Inflammatory macrophage (primary cell): ENCODE measurements at places on chromosomes 2 and 18.

- DNase-seq: peak; percentile 45
These were observed 9.8 kb downstream of the WDR43 start for GRCh38 chr2:28904295-28904694.

GRCh38 chr2:172710584-172711047 is 25.0 kb upstream of the RAPGEF4 start:
- DNase-seq: peak; percentile 51

DNA sequence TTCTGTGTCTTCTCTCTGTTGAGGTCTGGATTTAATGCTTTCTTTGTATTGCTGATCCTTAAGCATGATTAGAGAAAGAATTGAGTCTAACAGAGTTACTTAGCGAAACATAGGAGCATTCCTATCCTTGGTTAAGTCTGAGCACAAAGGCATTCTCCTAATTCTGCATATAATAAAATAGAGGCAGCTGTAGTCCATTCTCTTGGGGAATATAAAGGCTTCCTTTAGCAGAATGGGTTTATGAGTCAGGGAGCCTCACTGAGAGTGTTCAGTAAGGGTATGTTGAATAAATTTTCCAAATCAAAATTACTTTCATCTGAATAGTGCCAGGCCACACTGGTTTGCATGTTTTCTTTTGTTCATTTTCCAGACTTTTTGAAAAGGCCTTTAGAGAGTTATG is 101.5 kb downstream of the GALNT1 start:
- no peak for DNase-seq

GRCh38 chr2:174461221-174461620 is 25.6 kb downstream of the GPR155 start:
- no peak for DNase-seq

DNA sequence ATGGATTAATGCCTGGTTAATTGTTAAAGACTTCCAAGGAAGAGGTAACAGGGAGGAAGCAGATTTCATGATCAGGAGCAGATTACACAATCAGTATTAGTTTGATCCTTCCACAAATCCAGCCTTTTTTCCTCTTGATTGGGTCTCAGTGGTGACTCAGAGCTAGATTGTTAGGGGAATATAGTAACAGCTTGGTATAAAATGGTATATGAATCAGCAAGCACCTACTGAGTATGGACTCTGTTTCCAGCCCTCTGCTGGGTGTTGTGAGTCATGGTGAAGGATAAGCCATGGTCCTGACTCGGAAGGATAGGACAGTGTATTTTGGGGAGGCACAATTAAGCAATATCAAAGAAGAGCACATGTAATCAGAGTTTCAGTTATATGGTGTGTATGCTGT is 272.4 kb upstream of the DPP10 start:
- no peak for DNase-seq

DNA sequence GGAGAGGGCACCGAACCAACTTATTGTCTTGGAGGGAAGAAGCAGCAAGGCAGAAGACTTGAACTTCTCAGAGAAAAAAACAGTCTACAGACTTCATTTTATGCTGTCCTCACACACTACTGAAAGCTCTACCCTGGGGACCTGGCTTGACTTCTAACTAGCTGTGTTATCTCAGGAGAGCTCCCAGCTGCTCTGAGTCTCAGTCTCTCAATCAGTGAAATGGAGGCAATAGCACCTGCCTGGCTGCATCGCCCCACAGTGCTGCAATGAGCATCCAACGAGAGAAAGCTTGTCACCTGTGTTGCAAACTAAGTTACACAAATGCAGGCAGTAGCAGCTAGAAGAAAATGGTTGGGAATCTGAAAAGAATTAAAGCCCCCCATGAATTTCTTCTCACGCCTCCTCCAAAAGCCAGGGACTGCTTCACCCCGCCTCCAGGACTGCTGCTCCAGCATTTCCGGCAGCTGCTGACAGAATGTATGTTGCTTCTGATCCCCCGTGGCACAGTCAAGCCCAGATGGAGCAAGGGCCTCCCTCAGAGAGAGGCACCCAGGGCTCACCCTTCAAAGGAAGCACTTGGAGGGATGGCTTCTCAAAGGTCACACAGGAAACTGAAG is 116.3 kb downstream of the BCL11A start:
- no peak for DNase-seq

DNA sequence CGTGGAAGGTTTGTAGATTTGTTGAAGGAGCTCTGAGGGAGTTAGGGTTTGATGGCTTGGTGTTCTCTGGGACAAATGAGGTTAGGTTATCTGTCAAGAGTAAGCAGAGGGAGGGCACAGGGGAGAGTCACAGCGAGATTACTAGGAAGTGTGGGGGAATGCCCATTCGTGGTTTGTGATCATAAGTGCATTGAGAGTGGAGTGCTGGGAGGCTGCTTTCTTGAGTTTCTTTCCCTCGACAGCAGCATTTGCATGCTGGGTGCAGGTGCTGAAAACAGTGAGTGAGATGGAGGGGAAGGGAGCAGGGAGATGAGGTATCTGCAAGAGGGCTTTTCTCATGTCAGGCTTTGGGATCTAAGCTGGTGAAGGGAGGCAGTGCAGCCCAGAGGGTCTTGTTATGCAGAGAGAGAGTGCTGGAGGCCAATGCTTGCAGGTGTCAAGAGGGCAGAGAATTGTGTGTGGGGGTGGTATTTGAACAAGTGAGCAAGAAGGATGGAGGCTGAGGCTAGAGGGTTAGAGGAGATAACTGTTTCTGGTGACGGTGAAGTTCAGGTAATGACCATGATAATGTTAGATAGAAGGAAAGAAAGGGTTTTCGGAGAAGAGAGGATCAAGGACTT is 8.8 kb downstream of the RALB start:
- DNase-seq: no peak

DNA sequence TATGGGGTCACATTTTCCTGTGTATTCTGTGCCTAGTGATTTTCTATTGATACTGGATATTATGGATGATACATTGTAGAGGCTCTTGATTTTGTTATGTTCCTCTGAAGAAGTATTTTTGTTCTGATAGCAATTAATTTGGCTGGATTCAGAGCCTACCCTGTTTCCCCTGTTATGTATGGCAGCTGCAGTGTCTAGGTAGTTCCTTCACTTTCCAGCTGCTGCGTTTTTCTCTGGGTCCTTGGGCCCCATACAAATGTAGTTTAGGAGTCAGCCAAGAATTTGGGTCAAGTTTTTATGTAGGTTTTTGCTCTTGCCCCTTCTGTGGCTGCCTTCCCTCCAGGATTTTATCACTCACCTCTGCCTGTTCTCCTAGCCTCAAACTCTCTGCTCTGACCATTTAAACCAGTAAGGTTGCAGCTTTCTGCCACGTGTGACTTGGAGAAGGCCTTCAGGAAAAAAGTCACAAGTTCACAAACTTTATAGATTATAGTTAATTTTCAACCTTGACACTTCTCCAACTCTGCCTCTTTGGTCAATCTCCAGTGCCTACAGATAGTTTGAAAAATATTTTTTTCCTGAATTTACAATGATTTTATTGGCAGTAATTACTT is 47.0 kb downstream of the APLF start:
- no peak for DNase-seq

DNA sequence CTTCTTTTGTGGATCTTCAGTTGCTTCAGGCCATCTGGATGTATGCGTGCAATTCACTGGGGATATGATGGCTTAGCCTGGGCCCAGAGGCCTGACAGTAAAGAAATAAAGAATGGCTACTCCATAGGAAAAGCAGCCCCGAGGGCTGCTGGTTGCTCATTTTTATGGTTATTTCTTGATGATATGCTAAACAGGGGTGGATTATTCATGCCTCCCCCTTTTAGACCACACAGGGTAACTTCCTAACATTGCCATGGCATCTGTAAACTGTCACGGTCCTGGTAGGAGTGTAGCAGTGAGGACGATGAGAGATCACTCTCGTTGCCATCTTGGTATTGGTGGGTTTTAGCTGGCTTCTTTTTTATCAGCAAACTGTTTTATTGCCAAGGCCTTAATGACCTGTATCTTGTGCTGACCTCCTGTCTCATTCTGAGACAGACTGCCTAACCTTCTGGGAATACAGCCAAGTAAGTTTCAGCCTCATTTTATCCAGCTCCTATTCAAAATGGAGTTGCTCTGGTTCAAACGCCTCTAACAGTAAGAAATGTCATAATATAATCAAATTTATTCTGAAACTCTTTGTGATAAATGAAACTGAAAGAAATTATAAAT is 60.5 kb downstream of the DSEL start:
- no peak for DNase-seq

- DNase-seq: no peak
These were observed 63.8 kb upstream of the PPP1CB start for GRCh38 chr2:28687640-28688385.

- DNase-seq: peak; percentile 4
These were observed 139.8 kb downstream of the ZFP36L2 start for GRCh38 chr2:43086451-43087221.

GRCh38 chr2:85704800-85705679 is 10.9 kb downstream of the GNLY start:
- DNase-seq: peak; percentile 81

GRCh38 chr2:197207106-197207505 is 103.5 kb downstream of the ANKRD44 start:
- DNase-seq: no peak

GRCh38 chr2:69017080-69017479 is 4.1 kb downstream of the ANTXR1 start:
- no peak for DNase-seq

GRCh38 chr2:241680827-241681599 is 5.6 kb downstream of the DTYMK start:
- DNase-seq: peak; percentile 16

- no peak for DNase-seq
These were observed 36.7 kb downstream of the FAM117B start for GRCh38 chr2:202671317-202672035.

DNA sequence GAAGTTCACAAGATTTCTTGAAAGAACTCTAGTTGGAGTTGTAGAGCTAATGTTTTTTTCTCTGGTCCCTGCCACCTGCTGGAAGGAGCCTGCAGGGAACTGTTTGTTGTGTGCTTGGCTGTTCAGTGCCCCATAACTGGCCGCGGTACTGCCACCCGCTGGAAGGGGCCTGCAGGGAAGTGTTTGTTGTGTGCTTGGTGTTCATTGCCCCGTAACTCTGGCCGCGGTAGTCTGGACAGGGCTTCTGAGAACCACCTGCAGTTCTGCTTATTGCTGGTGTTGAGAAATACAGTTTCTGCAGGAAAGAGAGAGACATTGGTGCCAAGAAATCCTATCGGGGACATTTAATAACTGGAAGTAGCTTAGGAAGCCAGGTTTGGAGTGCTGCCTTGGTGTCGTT is 58.1 kb downstream of the AGAP1 start:
- DNase-seq: no peak

DNA sequence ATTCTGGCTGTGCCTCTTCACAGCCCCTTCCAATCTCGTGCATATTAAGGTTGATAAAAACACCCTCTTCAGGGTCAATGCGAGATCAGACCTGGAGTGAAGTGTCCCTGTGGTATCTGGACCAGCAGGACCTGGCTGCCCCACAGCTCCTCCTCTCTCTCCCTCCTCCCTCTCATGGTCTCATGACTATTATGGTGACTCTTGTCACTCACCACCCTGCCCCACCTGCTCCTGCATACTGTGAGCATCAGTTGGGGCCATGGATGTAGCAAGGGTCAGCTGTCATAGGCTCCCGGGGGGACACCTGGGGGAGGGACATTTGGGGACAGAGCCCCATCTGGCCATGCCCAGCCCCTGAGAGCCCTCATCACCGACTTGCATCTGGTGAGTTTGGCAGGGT is 50.2 kb downstream of the ODC1 start:
- DNase-seq: no peak

DNA sequence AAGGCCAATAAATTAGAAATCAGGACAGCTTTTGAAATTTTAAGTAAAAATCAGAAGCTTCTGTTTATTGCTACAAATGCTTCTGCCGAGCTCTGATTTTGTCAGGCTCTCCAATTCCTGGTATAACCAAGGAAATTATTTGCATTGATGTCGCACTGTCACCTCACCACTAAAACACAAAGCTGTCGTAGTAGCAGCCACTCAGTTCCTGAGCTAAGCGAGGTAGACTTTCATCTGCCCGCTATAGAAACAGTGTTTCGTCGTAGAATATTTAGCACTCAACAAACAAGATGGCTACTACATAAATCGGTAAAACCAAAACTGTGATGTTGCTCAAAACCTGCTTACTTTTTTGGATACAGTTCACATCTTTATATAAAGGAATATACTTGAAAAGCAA is 141.3 kb upstream of the FOSL2 start:
- DNase-seq: no peak

- DNase-seq: no peak
These were observed 19.9 kb upstream of the TPO start for GRCh38 chr2:1393321-1393720.

DNA sequence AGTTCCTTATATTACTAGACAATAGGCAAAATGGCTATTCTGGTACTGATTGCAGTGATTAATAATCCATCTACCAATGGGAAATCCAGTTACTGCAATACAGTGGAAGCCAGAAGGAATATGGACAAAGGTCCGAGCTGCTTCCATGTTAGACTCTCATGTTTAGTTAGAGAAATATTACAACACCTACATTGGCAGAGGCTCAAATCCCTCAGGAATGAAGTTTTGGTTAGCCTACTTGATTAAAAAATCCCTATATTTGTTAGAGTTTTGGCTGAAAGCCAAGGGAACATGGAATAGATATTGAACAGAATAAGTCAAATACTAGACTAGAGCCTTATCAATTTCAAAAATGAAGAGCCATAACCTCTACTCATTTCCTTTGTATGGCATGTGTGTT is 48.5 kb downstream of the ARL6IP6 start:
- DNase-seq: no peak

DNA sequence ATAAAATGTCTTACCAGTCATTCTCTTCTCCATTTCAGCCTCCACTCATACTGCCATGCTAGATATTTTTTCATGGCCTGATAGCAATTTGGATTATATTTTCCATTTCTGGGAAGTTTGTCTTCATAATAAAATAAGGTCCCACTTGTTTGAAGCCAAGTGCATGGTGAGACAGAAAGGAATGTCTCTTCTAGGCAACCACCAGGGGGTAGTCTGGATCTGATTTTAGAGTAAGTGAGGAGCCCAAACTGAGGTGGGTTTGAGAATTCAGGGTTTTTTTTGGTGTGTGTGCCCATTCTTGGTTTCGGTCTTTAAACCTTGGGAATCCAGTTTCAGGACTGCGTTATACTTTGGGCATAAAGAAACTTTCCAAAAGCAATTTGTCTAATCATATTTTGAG is 315.5 kb downstream of the RPRM start:
- no peak for DNase-seq

GRCh38 chr2:38568724-38569436 is 33.8 kb downstream of the HNRNPLL start:
- no peak for DNase-seq

- DNase-seq: no peak
These were observed 67.2 kb upstream of the SATB2 start for GRCh38 chr2:199524689-199525574.

GRCh38 chr2:235698028-235698427 is 204.2 kb downstream of the AGAP1 start:
- no peak for DNase-seq
